ENCODE measurements at places on chromosomes 7 and 10. TPM values are rescaled to one million over a fixed set of nuclear protein-coding genes. Genes with fewer than 3 reads are reported as not detected.

GRCh38 chr10:102673236-102673818 lies 29.0 kb downstream of the TRIM8 start:
- DNase-seq: no peak

DNA sequence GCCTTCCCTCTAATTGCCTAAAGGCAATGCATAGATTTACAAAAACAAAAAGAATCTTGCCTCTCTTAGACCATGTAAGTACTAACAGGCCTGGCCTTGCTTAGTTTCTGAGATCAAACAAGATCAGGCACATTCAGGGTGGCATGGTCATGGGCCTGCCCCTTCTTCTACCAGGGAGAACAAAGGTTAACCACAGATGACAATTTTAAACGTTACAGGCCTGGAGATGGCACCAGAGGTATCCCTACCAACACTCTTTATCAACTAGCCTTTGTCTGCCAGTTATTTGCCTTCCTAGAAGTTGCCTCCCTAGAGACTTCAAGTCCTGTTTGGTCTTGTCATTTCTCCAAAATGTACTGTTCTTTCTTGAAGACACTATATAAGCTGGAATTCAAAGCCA lies 252.6 kb downstream of the DOCK4 start:
- DNase-seq: no peak

DNA sequence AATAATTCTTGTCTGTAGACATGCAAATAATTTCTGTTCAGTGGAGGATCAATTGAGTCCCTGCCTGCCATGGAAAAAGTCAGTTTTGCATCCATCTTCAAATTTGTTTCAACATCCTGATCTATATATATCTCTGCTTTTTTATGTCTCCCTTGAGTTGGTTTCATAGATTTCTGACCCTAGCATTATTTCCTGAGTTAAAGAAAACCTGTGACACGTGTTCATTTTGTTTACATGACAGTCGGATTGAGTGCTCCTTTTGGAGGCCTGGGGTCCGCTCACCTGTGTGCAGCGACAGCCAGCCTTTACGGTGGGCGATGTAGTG lies 674 bp downstream of the MRPS24 start:
- DNase-seq: no peak

- no peak for DNase-seq
These were observed 13.3 kb upstream of the SLC18A3 start for GRCh38 chr10:49596836-49597235.

DNA sequence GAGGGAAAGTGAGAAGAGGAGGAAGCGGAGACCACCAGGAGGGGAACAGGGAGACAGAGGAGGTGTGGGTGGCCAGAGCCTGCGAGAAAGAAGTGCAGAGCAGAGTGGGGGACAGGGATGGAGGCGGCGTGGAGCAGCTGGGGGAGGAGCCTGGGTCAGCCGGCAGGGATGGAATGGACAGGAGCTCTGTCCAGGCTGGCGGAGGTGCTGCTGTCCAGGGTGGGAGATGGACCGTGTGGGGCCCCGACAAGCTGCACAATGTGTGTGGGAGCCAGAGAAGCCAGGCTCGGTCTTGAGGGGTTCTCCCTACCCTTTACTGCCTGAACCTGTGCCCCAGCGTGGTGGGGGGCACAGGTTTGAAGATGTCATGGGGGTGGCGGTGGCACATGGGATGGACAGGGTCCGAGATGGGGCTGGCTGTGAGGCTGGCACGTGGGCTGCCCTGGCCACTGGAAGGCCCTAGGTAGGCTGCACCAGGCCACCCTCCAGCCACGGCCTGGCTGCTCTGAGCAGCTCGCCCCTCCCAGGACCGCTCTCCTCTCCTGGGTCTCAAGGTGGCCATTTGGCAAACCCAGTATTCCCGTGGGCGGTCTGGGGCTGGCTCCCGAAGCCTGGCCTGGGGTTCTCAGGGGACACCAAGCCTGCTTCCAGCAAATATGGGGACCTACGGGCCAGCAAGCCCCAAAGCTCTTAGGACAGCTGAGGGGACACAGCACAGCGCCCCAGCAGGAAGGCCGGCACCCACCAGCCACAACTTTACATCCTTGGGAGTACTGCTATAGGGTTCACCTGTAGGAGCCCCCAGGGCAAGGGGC lies 32.3 kb downstream of the YKT6 start:
- DNase-seq: no peak

The ZNF511 gene
- polyA plus RNA-seq: 42.2 TPM

The GPR37 gene
- 1.5 TPM for polyA plus RNA-seq

The ETV1 gene
- 28.6 TPM for polyA plus RNA-seq
